Stimulated activated CD4-positive, alpha-beta T cell treated with anti-CD3 and anti-CD28 coated beads, Interleukin-1b, Interleukin-23, amount 100 ng/mL, for 1 hour (primary cell): ENCODE measurements at places on chromosomes 1 and 21.

- no peak for DNase-seq
Observed at GRCh38 chr1:84143796-84144565, at the start of gene PRKACB. PRKACB (plus strand) TSS chr1:84144271; CDS start chr1:84144362, 91 bp downstream.

DNA sequence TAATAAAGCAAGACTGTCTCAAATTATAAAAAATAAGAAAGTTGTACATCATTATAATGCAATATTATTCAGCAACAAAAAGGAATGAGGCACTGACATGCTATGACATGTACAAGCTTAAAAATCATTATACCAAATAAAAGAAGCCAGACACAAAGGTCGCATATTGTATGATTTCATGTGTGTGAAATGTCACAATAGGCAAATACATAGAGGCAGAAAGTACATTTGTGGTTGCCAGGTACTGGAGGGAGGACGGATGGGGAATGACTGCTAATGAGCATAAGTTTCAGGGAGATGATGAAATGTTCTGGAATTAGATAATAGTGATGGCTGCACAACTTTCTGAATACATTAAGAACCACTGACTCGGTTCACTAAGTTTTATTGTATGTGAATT lies 73.6 kb upstream of the NBPF3 start:
- DNase-seq = no peak

GRCh38 chr1:227548119-227548397 lies 15.3 kb upstream of the ZNF678 start:
- DNase-seq = no peak

DNA sequence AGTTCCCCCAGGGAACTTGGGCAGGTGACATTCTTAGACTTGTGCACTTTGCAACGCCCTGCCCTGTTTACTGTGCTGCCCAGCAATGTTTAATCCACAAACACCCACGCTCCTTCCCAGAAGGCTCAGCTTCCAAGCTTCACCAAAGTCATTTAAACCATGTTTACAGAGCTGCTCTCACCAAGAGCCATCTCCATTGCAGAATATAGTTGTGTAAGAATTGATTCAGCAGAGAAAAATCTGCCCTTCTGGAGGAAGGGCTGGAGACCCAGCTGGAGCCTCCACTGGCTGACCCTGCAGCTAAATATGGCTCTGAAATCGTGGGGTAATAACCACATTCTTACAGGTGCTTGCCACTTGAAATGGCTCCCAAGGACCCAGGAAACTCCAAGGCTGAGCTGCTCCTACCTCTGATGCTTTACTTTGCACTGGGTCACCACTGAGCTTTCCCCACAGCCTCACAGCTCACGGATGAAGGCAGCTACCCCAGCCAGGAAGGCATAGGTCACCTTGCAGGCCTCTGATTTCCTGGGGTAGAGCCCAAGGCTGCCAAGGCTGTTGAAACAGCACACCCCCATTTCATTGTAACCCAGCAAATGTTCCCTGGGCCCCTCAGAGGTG lies 8.7 kb downstream of the CAPN2 start:
- no peak for DNase-seq

DNA sequence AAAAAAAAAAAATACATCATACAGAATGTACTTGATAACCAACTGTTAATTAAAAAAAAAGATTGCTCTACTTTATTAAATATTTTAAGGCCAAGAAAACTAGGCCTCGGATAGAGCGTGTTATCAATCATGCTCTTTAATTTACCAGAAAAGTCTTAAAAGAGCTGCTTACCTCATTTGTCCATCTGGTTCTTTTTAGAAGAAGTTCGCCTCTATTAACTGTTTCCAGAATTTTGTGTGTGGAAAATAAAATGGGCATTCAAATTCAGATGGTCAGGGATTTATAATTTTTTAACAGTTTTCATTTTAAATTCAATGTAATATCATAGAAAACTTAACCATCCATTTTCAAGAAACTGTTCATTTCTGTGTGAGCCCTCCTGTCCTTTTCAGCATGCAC lies 53.8 kb downstream of the KCNK1 start:
- no peak for DNase-seq

DNA sequence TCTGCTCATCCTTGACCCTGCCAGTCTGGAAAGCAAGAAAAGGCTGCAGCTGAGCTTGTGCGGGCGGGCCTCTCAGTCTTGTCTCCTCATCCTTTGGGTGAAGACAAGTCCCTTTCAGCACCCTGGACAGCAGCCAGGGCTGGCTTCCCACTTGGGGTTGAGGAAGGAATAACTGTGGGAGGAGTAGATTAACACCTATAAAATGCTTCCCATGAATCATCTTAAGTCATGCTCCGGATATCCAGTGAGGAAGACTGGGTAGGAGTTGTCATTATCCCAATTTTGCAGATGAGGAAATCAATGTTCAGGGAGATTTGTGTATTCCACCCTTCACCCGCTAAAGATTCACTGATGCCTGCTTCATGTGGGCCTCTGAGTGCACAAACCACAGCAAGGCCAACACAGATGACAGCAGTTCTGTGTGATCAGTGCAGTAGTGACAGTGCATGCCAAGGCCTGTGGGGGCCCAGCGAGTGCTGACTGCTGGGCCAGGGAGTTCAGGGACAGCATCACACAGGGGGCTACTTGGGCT lies 20.1 kb upstream of the COL16A1 start:
- DNase-seq = no peak

DNA sequence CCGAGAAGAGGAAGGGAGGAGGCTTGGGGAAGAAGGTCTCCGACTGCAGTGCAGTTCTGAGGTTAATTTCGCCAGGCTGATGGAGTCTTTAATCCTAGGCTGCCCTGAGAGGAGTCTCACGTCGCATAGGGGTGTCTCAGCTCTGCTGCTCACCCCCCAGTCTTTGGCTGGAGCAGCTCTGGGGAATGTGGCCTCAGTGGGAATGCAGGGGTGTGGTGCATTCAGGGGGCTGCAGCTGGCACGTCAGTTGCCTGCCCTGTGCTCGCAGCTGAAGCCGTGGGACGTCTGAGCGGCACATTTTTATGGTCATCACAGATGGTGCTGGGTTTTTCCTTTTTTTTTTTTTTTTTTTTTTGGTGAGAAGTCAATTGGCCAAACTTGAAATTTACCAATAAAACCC lies 38.2 kb downstream of the ACTN2 start:
- no peak for DNase-seq

DNA sequence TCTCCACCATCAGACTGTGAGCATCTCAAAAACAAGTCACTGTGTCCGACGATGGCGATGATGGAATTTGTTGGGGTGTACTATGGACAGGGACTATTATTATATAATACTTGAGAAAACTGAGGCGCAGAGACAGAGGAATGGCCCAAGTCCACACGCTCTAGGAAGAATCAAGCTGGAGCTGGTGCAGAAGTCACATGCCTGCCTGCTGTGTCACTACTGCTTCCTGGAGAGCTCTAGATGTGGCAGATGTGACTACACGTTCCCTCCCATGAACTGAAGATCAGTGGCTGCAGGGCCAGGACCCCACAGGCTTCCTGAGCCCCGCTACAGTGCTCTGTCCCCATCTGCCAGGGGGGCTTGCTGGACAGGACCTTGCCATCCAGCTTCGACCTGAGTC lies 56.9 kb downstream of the TRABD2B start:
- DNase-seq = no peak

GRCh38 chr1:14263671-14264070 lies 334.8 kb upstream of the KAZN start:
- DNase-seq = no peak

DNA sequence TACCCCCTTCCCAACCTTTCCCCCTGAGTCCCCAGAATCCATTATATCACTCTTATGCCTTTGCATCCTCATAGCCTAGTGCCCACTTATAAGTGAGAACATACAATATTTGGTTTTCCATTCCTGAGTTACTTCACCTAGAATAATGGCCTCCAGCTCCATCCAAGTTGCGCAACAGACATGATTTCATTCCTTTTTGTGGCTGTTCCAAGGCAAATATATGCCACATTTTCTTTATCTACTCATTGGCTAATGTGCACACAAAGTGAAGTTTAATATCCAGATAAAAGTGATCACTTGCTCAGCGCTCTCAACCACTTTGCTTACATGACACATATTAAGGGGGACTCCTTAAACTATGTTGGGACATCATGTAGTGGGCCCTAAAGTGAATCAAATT lies 72.4 kb upstream of the TIAM1 start:
- DNase-seq = no peak
